Hindlimb muscle (tissue), 1 donor: ENCODE measurements at places on chromosomes 7 and 10. TPM values are rescaled to one million over a fixed set of nuclear protein-coding genes. Genes with fewer than 3 reads are reported as not detected.

The MOGAT3 gene
- polyA plus RNA-seq, result not detected

The TMEM236 gene
- polyA plus RNA-seq, result 0.49 TPM

DNA sequence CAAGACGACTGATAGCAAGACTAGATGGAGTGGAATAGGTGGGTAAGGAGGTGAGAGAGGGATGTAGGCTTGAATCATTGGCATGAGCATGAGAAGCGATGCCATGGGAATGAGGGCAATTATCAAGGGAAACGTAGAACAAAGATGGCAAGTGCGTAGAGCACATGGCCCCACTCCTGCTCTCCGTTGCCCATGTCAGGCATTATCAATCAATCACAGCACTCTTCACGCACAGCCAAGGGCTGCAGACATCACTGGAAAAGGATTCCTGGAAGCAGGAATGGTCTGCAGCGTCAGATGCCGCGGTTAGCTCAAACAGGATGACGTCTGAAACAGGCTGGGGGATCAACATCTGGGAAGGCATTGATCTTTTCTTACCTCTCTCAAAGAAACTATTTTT, 25.6 kb upstream of the GALNTL5 start:
- DNase-seq, result no peak

- no peak for DNase-seq
Observed at GRCh38 chr7:47689558-47689957, 107.6 kb upstream of the TNS3 start.

The GRK5 gene
- polyA plus RNA-seq, result 19.1 TPM

DNA sequence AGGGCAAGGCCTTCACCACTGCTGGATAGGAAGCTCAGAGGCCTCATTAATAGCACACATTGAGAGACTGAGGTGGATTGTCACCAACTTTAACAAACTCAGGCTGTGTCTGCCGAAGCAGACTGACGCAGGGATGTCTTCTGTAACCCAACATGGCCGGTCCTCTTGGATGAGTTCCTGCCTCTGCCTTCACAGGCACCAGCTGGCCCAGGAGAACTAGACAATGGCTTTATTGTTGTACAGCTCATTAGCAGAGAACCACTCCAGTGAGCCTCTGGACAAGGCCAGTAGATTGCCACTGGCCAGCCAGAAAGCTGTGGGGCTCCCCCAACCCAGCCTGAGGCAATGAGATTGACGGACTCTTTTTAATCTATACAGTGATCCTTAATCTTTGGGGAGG, 9.4 kb downstream of the NODAL start:
- no peak for DNase-seq

DNA sequence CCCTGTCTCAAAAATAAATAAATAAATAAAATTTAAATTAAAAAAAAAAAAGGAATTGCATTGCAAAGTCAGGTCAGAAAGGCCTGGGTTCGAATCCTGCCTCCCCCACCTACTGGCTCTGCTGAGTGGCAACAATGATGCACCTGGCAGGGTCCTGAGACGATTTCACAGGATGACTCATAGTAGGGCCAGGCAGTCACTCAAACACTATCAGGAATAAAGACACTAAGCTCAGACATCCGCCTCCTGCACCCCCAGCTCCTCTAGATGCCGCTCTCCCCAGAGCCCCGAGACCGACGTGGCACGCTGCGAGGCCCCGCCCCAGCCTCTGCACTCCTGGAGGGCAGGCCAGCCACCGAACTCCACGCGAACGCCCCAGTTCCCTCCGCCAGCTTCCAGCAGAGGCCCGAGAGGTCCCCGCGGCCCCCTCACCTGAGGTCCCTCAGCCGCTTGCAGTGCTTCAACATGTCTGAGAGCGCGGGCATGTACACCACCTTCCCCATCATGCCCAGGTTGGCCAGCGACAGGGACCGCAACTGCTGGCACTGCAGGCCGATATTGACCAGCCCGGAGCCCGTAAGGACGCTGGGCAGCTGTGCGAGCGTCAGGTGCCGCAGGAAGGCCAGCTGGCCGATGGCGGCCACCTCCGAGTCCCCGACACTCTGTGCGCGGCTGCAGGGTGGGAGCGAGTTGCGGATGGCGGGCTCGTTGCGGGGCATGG, 76.6 kb upstream of the TNRC18 start:
- no peak for DNase-seq

GRCh38 chr7:100156331-100157068, 2.0 kb downstream of the TRAPPC14 start:
- DNase-seq, result no peak

- no peak for DNase-seq
Observed at GRCh38 chr7:25134358-25135010, 9.4 kb upstream of the CYCS start.

DNA sequence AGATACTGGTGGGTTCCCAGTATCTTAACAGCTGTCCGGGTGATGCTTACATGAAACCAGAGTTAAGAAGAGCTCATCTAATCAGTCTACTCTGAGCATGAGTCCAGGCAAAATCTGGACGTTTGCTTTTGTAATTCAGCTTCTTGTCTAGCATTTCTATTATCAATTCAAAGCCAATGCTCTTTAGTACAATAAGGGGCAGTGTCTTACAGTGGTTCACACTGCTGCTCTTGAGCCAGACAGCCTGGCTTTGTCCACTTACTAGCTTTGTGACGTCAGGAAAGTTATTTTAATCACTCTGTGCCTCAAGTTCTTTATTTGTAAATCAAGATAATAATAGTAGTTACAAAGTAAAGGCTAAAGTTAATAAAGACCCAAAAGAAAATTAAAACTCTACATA, 227.3 kb upstream of the TCF7L2 start:
- no peak for DNase-seq

The SMURF1 gene
- polyA plus RNA-seq, result 8.7 TPM

DNA sequence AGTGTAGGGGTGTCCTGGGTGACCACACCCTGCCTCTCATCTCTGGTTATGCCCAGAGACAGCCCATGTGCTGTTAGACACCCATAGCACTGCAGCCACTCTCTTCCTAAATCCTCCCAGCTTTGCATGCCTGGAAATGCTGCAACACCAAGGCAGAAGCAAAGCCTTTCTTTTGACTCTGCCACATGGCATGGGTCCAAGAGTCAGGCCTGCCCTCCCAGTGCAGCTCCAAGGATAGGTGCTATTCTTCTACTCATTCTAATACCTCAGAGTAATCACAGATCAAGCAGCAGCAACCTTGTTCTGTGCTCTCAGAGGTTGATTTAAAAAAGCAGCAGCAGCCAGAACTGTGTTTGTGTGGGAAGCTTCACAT, 23.4 kb downstream of the FRMPD2 start:
- no peak for DNase-seq

GRCh38 chr7:101900103-101900502, 82.7 kb downstream of the CUX1 start:
- no peak for DNase-seq

The HMX3 gene
- polyA plus RNA-seq, result not detected

DNA sequence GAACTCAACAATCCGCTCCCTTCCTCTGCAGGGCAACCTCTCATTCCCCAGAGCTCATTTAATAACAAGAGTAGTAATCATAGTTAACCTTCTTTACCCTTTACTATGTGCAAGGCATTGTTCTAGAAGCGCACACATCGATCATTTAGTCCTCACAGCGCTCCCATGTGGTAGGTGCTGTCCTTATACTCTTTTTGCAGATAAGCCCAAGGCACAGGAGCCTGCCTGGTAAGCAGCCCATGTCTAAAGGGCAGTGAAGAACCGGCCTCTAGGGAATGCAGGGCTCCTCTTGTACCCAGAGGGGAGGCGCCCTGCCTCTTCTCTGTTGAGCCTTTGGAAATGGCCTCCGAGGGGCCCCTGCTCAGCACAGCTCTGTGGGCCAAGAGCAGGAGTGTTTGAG, 14.3 kb downstream of the CHST3 start:
- DNase-seq, result no peak
